ENCODE measurements at places on chromosomes 12 and 14. TPM values are rescaled to one million over a fixed set of nuclear protein-coding genes. Genes with fewer than 3 reads are reported as not detected.

Gene MMAB
- 17.8 TPM for total RNA-seq

DNA sequence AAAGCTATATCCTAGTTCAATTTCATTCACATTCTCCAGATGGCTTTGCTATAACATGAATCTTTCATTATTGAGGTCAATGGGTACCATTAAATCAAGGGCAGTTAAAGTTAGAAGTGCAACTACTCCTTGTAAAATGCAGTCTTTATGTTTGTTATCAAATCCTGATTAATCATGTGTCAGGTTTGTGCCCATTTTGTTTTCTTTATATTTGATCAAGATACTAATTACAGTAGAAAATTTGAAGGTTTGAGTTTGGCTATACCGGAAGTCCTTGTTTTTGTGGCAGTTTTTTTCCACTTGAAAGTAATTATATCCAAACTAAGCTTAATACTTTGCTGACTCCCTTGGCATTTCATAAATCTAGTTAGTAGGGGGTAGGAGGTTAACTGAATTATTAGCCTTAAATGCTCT, 513.0 kb downstream of the DIO2 start:
- no peak for DNase-seq

Gene RASSF9
- 6.5 TPM for total RNA-seq

GRCh38 chr12:6062757-6063735, 61.4 kb downstream of the VWF start:
- DNase-seq = peak; percentile 66

GRCh38 chr14:42370056-42370455, 763.4 kb downstream of the LRFN5 start:
- no peak for DNase-seq

DNA sequence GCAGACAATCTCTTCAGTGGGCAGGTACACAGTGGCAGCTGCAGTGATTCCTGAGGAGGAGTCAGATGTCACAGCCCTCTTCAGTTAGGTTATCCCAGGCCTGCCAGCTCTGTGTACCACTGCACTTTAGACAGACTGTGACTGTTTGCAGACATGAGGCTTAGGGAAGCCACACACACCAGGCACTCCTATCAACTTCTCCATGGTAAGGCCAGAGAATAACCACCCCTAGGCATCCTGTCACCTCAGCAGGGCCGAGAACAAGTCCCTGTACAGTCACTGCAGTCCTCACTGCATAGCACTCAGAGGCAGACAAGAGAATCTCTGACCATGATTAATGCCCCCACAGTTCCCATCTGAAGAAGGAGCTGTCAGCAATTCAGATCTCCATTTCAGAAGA, 296.5 kb downstream of the GALC start:
- no peak for DNase-seq

Gene FAM186B
- 0.30 TPM for total RNA-seq

- DNase-seq = no peak
These were observed 119.5 kb downstream of the PLEKHA5 start for GRCh38 chr12:19248929-19249602.

GRCh38 chr12:105076098-105076497, 8.2 kb downstream of the ALDH1L2 start:
- DNase-seq = no peak

GRCh38 chr14:66650491-66650911, 142.6 kb downstream of the GPHN start:
- DNase-seq = no peak

Gene ALDH1L2
- 35.2 TPM for total RNA-seq

Gene ACVRL1
- 53.6 TPM for total RNA-seq

- no peak for DNase-seq
These were observed 67.3 kb upstream of the USP15 start for GRCh38 chr12:62192903-62193250.

GRCh38 chr12:52956987-52957386, 8.1 kb downstream of the KRT18 start:
- no peak for DNase-seq

Gene HHIPL1
- 2.5 TPM for total RNA-seq

DNA sequence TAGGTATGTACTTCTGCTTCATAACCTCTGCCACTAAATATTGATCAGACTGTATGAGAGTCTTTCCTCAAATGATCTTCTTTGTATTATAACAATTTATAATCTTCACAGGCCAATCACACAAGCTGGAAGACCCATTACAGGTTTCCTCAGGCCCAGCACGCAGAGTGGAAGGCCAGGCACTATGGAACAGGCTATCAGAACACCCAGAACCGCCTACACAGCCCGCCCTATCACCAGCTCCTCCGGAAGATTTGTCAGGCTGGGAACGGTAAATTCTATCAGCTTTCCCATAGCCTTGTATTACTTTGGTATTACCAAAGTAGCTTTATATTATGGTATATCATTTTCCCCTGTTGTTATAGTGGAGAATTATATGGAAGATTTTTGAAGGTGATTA, 16.5 kb downstream of the TTC8 start:
- no peak for DNase-seq

All from aorta (tissue), 5 donors.